ENCODE measurements at places on chromosomes 6 and 20.

DNA sequence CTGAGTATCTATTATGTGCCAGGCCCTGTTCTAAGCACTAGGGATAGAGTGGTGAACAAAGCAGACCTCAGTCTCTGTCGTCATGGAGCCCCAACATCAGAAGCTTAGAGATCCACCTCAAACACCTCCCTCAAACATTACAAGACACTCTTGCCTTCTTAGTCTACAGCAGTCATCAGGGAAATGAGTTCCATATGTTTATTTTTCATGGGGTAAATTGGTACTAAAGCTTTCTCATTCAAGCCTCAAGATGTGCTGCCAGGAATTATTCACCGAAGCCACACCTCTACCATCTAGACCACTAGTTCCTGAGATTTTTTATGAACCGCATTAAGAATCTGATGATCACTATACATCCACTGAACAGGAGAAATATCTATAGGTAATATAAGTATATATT, 59.0 kb upstream of the TFB1M start:
- DNase-seq, result no peak

- no peak for DNase-seq
Measured at GRCh38 chr6:116380346-116380745, 9.6 kb downstream of the DSE start.

- DNase-seq, result no peak
Measured at GRCh38 chr6:18530201-18530600, 143.1 kb downstream of the RNF144B start.

- DNase-seq, result no peak
Measured at GRCh38 chr6:144437105-144437504, 152.0 kb downstream of the UTRN start.

- DNase-seq, result no peak
Measured at GRCh38 chr6:149896491-149896890, 1.4 kb downstream of the RAET1E start.

DNA sequence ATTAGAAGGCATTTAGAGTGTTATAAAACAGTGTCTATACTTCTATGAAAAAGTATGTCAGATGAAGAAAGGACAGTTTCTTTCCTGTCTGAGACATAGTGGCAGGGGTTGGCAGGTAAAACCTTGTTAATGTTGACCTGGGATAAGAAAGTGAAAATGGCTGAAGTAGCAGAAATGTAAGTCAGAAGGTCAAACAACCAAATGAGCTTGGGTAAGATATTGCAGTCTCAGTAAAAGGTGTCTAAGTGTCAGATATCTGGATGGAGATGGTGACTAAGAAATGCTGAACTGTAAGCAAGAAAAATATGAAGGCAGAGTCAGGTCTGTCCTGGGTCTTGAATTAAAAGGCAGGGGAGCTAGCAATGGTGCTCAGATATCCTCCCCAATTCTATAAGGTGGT, 400.3 kb downstream of the CD109 start:
- no peak for DNase-seq

DNA sequence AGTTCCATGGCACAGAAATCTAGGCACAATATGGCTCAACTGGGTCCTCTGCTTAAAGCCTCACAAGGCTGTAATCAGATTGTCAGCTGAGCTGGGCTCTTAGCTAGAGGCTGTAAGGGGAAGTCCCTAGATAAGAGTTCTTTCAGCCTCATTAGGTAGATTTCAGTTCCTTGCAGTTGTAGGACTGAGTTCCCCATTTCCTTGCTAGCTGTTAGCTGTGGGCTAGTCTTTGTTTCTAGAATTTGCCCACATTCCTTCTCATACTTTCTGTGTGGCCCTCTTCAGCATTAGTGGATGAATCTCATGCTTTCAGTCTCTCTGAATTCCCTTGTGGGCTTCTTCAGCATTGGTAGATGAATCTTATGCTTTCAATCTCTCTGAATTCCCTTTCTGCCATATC, 71.0 kb upstream of the MRAP2 start:
- DNase-seq, result no peak

DNA sequence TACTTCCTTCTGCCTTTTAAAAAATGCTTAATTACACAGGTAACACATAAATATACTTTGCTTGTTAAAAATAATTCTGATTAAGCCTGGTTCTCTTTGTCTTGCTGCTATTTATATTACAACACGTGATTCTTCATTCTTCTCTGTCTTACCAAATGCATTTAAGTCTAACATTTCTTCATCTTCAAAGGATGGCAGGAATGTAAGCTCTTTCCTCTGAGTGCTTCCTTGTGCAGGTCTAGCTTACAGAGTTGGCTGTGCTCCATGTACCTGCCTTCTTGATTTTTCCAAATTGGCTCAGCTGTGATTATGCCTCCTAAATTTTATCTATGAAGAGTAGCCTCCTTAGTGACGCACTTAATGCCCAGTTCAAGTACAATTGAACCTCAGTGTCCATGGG, 44.4 kb downstream of the RNF144B start:
- DNase-seq, result no peak

- DNase-seq, result peak; percentile 14
Measured at GRCh38 chr6:159762681-159763293, 942 bp downstream of the ACAT2 start.
